ENCODE measurements at places on chromosomes 6 and 20.

GRCh38 chr20:20060234-20060998 lies 8.1 kb downstream of the CFAP61 start:
- no peak for DNase-seq

DNA sequence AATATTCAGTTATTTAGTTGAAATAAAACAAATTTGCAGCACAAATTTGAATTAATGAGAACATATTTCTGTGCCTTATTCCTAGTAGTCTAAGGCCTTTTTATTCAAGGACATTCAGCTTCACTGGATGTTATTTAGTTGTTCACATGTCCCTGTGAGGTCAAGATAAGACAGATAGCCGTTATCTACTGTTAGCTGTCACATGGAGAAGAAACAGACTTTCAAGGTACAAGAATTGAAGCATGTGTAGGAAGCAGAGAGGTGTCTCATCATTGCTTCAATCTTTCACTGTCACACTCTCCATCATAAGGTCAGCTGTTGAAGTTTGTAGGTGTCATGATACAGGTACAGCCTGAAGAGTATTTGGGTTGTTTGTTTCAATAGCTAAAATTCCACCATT lies 112.9 kb upstream of the JAG1 start:
- no peak for DNase-seq

DNA sequence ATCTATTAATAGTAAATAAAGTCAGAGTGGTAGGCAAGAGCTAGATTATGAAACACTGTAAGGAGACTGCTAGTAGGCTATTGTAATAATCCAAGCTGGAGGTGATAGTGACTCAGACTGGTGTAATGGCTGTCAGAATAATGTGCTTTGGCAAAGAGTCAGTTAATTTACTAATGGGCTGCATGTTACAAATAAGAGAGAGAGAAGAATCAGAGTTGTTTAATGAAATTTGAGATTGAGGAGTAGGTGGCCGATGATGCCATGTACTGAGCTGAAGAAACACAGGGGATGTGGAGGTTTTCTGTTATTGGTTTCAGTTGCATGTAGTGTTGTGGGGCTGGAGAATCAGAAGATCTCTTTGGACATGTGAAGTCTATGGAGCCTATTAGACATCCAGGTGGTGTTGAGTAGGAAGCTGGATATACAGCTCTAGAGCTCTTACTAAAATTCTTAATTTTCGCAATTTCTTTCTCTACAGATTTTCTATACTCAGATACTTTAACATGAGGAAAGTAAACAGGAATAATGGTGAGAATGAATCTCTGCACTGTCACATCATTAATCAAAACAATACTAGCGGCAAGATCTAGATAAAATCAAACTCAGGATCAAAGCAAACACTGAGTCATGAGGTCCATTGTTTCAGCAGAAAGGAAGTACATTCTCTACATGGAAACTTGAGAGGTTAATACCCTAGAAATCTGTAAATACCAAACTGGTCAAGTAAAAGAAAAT lies 167.7 kb downstream of the SIM1 start:
- no peak for DNase-seq

GRCh38 chr6:146957181-146958093 lies 246.8 kb upstream of the STXBP5 start:
- no peak for DNase-seq

DNA sequence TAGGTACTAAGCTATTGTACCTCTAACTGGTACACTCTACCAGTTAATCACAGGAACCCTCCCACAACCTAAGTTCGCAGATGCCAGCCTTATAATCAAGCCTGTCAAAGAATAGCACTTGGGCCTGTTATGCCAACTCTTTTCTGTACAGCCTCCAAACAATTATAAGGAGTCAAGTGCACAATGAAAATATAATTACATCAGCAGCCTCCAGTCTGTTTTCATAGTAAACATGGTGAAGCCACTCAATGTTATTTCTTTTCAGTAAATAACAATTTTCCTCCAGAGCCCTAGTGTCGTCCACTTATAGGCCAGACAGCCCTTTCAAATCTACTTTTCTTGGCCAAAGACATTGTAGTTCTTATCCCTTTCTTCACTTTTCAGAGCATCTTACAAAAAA lies 82.7 kb upstream of the CARMIL1 start:
- DNase-seq: no peak

DNA sequence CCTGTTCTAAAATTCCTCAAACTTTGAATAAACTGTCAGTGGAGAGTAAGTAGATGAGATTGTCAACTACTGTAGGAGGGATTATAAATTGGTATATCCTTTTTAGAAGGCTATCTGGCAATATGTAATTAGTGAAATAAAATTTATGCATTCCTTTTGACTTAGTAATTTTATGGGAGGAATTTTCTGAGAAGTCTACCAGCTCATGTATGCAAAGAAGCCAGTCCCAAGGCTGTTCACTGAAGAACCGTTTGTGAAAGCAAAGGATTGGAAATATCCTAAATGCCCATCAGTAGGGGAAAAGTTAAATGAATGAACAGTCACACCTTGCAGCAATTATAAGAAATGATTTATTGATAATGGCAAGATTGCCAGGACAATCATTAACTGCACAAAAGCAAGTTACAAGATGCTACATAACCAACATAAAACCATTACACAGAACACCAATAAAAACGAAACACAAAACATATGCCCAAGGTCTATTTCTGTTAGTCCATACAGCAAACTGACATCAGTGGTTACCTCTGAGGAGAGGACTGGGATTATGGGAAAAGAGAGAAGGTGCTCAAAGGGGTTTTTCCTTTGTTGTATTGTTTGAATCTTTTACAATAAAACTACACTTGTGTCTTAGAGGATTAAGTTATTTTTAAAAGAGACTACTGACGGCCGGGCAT lies 4.6 kb upstream of the DSTN start:
- no peak for DNase-seq

DNA sequence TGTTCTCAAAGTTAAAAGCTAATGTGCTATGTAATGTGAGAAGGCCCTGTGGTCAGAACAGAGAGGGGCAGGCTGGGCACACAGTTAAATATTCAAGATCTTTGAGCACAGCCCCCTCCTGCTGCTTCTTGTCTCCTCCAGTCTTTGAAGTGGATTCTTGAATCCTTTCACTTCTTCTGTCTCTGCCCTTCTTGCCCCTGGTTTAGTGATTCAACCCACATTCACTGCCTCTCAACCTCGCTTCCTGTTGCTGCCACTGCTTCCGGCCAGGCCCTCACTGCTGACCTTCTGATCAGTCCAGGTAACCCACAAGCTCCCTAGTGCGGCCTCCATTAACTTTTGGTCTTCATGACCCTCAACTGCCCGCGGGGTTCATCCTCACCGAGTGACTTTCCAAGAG lies 417.3 kb upstream of the NOX3 start:
- no peak for DNase-seq

DNA sequence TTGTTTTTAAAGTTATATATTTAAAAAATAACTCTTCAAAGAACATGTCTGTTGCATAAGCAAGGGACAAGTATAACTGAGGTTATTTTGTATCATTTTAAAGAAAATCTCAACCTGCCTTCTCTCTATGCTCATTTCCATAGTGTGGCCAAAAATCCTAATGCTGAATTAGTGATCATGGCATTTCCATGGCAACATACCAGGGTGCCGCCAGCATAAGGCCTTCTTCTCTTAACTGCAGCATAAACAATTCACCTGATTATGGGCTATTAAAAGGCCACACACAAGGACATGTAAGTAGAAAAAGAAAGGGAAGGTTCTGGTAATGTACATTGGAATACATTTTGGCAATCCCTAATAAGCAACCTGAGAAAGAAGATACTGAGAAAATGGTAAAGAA lies 95.1 kb upstream of the RNF217 start:
- DNase-seq: no peak

DNA sequence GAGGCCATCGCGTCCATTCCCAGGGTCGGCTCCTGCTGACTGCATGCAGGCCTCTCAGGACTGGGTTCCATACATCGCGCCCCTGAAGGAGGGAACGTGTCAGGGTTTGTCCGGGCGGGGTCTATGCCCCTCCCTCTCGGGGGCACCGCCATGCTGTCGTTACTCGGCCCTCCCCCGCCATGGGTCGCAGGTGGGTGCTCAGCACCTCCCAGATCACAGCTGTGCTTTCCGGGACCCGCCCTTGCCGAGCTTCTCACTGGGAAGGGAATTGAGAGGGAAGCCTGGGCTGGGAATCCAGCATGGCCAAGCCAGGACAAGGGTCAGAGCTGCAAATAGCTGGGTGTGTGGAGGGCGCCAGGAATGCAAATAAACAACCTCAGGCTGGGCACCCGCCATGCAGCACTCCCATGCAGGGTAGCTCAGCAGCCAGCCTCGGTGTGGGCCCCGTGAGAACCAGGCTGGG lies at the start of gene FRMD1:
Gene FRMD1 (minus strand): TSS at position 270 of the 463 bp plus-strand sequence. CDS start 118 bp downstream, at position 152.
- no peak for DNase-seq

GRCh38 chr6:47076422-47077344 lies 34.6 kb upstream of the ADGRF1 start:
- DNase-seq: no peak

- no peak for DNase-seq
Observed at GRCh38 chr20:50508171-50508755, 1.9 kb upstream of the PTPN1 start.

All from stimulated activated CD8-positive, alpha-beta memory T cell treated with anti-CD3 and anti-CD28 coated beads, Interleukin-15, amount 100 ng/mL, for 48 hours (primary cell).